Muscle of leg (tissue), 16 donors: ENCODE measurements at places on chromosomes 3 and 15. TPM values are rescaled to one million over a fixed set of nuclear protein-coding genes. Genes with fewer than 3 reads are reported as not detected.

LRRIQ4 gene
- polyA plus RNA-seq, result not detected

FBXO40 gene
- polyA plus RNA-seq, result 1.6 TPM

DLEC1 gene
- 0.37 TPM for polyA plus RNA-seq

- no peak overlapping the region for H3K4me3 ChIP-seq
- peaks cover 15% of the 10 kb centered on the region for H3K4me1 ChIP-seq
- H3K27me3 ChIP-seq, result no peaks in the 10 kb centered on the region
- no peak overlapping the region for H3K27ac ChIP-seq
- no peak for DNase-seq
These were observed 163.3 kb downstream of the MEX3B start for GRCh38 chr15:81882504-81882903.

DNA sequence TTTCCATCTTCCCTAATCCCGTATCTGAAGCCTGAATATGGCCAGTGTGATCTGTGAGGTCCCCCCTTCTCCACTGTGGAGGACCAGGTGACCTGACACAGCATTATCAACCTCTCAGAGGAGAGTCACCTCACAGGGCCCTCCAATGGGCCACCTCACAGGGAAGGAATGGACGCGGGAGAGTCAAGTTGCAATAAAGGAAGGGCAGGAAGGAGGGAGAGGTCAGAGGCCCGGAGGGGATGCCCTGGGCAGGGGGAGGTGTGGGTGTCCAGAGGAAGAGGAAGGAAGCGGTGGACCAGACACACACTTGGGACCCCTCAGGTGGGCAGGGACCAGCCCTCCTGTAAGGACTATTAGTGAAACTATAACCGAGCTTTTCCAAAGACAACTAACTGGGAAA lies 14.6 kb upstream of the LRRC15 start:
- H3K27me3 ChIP-seq, result peaks cover 18% of the 10 kb centered on the region
- no peak overlapping the region for H3K4me3 ChIP-seq
- no peaks in the 10 kb centered on the region for H3K4me1 ChIP-seq
- H3K36me3 ChIP-seq, result no peaks in the 10 kb centered on the region
- H3K27ac ChIP-seq, result no peak overlapping the region
- no peak for DNase-seq

- H3K27me3 ChIP-seq, result no peaks in the 10 kb centered on the region
- H3K27ac ChIP-seq, result no peak overlapping the region
These were observed 2.5 kb upstream of the TRPM1 start for GRCh38 chr15:31104003-31104402.

GRCh38 chr3:119950666-119951325 lies 143.5 kb downstream of the GSK3B start:
- no peak for DNase-seq
- no peaks in the 10 kb centered on the region for H3K27me3 ChIP-seq
- H3K36me3 ChIP-seq, result no peaks in the 10 kb centered on the region
- no peak overlapping the region for H3K27ac ChIP-seq

DNA sequence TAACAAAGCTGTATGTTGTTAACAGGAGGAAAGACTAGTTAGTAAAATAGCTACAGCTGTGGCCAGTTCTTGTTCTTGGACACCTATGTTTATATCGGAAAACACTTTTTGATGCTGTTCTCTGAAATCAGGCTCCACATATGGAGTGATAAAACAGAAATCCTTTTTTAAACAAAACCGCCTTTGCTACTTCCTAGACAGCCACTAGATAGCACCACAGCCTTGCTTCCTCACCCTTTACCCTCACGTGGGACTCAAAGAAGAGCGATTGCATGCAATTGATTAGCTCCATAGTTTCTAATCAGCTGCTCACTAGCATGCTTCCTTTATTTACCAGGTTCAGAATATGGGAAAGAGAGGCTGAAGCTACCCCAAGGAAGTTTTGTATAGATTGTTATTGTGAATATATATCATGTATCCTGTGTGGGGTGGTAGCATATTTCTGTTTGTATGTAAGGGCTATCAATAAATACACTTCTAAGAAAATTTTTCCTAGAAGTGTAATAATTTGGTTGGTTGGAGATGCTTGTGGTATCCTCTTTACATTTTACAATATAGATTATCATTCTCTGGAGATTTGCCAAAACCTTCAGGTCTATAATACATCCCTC lies 4.3 kb upstream of the MTFMT start:
- H3K27me3 ChIP-seq, result peaks cover 3% of the 10 kb centered on the region
- peaks cover 1% of the 10 kb centered on the region for H3K4me1 ChIP-seq
- H3K27ac ChIP-seq, result no peak overlapping the region
- peak; percentile 64 for DNase-seq
- no peaks in the 10 kb centered on the region for H3K36me3 ChIP-seq

GRCh38 chr3:24339266-24339825 lies 155.3 kb downstream of the THRB start:
- no peak overlapping the region for H3K4me3 ChIP-seq
- H3K27ac ChIP-seq, result no peak overlapping the region
- H3K4me1 ChIP-seq, result no peaks in the 10 kb centered on the region
- H3K36me3 ChIP-seq, result no peaks in the 10 kb centered on the region

GRCh38 chr3:71243229-71243628 lies 340.3 kb downstream of the FOXP1 start:
- H3K4me1 ChIP-seq, result peaks cover 27% of the 10 kb centered on the region
- peak; percentile 42 for DNase-seq
- no peaks in the 10 kb centered on the region for H3K27me3 ChIP-seq

DNA sequence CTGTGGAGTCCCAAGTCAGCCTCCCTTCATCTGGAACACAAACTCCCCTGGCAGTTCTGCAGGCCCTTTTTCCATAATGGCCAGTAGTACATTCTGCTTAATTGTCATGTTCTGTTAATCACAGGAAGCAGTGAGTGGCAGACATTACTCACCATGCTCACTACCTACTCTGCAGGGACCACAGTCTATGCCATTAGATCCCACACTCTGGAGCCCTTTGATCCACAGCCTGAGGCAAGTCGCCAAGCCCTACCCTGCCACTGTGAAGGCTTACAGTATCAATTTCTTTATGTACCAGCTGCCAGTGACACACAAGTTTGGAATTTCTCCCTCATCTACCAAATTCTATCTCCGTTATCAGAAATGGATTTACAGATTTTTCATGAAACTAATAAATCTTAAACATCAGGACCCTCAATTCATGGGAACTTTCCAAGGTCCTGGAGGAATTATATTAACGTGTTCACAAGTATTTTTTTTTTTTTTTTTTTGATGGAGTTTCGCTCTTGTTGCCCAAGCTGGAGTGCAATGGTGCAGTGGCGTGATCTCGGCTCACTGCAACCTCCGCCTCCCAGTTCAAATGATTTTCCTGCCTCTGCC lies 20.6 kb upstream of the WWTR1 start:
- H3K36me3 ChIP-seq, result no peaks in the 10 kb centered on the region
- H3K27ac ChIP-seq, result no peak overlapping the region
- peak; percentile 16 for DNase-seq
- no peak overlapping the region for H3K4me3 ChIP-seq
- no peaks in the 10 kb centered on the region for H3K4me1 ChIP-seq
